H9 (cell line): ENCODE measurements at places on chromosomes 1 and 21.

GRCh38 chr1:241475671-241476070 lies 43.9 kb downstream of the FH start:
- no peak for DNase-seq

GRCh38 chr1:207077470-207078377 lies 10.9 kb upstream of the C4BPB start:
- peak; percentile 55 for DNase-seq

DNA sequence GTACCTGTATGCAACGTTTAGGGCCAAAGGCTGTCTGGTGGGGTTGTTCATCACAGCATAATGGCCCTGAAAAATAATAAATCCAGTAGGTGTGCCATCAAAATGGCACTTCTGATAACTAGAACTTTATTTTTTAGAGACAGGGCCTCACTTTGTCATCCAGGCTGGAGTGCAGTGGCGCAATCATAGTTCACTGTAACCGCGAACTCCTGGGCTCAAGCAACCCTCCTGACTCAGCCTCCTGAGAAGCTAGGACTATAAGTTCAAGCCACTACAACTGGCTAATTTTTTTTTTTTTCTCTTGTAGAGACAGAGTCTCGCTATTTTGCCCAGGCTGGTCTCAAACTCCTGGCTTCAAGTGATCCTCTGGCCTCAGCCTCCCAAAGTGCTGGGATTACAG lies 4.7 kb downstream of the SNAPIN start:
- DNase-seq = no peak

- DNase-seq = no peak
These were observed 12.6 kb upstream of the DENND1B start for GRCh38 chr1:197787623-197788536.
